Mucosa of descending colon (tissue), 3 donors: ENCODE measurements at places on chromosomes 2 and 18. TPM values are rescaled to one million over a fixed set of nuclear protein-coding genes. Genes with fewer than 3 reads are reported as not detected.
A peak's percentile ranks its signal among the peaks of the same experiment; 100 is the strongest.

LYPD6B gene
- 1.7 TPM for total RNA-seq

DNA sequence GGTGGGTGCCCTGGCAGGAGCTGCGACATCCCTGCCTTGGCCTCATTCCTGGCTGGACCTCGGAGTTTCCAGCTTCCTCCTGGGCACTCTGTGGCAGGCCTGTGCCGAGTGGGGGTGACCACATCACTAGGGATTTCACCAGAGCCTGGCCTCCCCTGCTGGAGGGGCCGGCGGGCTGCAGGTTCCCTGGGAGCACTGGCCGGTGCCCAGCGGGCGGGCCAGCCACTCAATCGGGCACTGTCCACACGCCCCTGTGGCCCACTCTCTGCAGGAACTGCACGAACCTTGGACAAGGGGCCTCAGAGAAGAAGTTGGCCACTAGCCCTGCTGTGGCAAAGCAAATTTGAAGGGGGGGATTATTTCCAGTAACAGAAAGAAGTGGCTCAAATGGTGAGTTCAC, 110.7 kb upstream of the APCDD1 start:
- DNase-seq = no peak

LONRF2 gene
- total RNA-seq = 0.67 TPM

CENPA gene
- total RNA-seq = 10.1 TPM

KCNF1 gene
- 0.99 TPM for total RNA-seq

GCKR gene
- not detected for total RNA-seq

DNA sequence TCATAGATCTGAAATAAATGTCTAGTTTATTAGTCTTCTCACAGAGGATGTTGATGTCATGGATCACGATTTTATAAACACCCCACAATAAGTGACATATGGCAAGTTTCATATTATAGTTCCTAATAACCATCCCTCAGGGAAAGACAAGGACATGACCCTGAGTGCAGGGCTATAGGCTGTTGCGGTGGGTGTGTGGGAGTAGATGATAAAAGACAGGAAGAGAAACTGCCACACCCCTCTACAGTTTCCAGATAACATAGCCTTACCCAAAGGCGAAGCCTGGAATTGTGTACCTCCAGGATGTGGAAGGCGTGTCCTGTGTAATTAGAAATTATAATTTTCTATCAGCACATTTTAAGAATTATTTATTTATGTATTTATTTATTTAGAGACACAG, 2.4 kb upstream of the NEDD4L start:
- DNase-seq = peak; percentile 75

MSTN gene
- total RNA-seq = 0.26 TPM

GRCh38 chr18:35817604-35818352, 154.7 kb upstream of the RMP24 start:
- DNase-seq = no peak

GRCh38 chr2:139000131-139000785, 220.1 kb upstream of the NXPH2 start:
- no peak for DNase-seq
